ENCODE measurements at places on chromosomes 7 and 10.

- no peak for DNase-seq
These were observed 14.0 kb downstream of the PRKRIP1 start for GRCh38 chr7:102410123-102410522.

DNA sequence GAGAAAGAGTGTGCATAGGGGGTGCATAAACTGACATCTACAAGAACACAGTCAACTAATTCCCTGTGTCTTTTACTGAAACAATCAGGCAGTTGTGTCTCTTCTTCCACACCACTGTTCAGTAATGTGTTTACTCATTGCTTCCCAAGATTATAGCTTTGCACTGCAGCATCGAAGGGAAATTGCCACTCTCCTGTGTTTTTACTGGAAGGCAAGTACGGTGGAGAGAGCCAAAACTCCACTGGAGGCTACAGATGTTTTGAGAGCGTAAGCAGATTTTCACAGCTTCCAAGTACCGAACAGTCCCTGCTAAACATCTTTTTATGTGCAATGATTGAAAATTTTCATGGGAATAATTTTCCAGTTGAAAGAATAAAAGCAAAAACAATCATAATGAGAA lies 510.5 kb upstream of the AKR1E2 start:
- no peak for DNase-seq

DNA sequence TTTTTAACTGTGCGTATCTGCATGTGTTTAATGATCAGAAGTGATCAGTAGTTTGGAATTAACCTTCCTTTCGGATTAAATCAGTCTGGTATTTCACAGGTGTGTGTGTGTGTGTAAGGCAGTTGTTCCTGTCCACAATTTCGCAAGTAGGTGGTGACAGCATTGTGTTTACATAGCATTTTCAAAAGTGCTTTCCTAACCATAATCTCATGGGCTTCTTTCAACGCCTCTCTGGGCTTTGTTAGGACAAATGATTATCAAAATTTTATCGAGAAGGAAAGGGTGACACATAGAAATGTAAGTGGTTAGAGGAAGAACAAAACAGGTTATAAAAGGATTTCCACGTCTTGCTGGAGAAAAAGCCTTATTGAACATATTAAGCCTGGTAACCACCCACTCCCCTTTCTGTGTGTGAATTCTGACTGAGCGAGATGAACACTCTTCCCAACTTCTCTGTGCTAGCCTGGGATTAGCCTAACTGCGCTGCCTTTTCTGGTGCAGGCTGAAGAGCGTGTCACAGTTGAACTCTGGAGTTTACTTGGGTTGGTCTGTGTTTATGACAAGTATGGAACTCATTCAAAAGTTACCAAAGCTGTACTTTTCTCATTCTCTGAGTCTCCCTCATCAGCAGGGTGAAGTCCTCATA lies 292.3 kb upstream of the PITRM1 start:
- no peak for DNase-seq

GRCh38 chr7:29285444-29285793 lies 90.8 kb downstream of the CHN2 start:
- no peak for DNase-seq

GRCh38 chr10:11260170-11260569 lies 242.5 kb downstream of the CELF2 start:
- no peak for DNase-seq

GRCh38 chr10:49138361-49138891 lies 4.6 kb upstream of the FAM170B start:
- no peak for DNase-seq

DNA sequence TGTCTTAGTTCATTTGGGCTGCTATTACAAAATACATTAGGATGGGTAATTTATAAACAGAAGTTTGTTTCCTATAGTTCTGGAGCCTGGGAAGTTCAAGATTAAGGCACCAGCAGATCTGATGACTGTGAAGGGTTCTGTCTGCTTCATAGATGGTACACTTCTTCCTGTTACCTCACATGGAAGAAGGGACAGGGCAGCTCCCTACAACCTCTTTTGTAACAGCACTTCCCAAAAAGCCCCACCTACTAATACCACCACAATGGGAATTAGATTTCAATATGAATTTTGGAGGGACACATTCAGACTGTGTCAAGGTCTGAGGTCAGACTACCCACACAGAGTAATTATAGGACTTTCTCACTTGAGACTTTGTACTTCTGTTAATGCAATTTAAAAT lies 260.3 kb downstream of the ARHGAP12 start:
- no peak for DNase-seq

- DNase-seq: no peak
These were observed 100.7 kb upstream of the TMEM106B start for GRCh38 chr7:12110425-12110824.

DNA sequence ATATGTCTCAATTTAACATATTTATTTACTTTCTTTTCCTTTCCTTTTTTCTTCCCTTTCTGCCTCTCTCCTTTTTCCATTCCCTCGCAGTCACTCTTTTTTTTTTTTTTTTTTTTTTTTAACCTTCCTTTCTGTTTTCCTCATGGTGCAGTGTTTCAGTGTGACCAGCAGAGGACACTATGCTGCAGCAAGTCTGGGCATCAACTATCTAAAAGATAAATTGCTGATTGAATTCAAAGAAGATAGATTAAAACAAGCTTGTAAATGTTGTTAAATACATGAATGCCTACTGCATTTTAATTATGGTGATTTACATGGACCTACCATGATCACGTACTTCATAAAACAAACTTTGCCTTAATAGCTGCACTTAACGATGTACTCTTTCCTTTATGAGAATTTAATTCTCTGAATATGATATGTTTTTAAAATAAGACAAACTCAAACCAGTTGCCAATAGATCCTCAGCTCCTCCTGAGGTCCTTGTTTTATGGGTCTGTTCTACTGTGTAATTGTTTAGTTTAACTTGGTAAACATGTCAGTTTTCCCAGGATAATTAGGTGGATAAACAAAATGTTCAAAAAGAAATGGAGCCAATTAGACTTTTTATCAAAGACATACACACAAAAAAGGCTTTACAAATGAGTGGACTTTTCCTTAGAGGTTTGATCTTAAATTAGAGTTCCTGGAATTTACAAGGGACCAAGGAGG lies 101.0 kb upstream of the AGR3 start:
- no peak for DNase-seq

DNA sequence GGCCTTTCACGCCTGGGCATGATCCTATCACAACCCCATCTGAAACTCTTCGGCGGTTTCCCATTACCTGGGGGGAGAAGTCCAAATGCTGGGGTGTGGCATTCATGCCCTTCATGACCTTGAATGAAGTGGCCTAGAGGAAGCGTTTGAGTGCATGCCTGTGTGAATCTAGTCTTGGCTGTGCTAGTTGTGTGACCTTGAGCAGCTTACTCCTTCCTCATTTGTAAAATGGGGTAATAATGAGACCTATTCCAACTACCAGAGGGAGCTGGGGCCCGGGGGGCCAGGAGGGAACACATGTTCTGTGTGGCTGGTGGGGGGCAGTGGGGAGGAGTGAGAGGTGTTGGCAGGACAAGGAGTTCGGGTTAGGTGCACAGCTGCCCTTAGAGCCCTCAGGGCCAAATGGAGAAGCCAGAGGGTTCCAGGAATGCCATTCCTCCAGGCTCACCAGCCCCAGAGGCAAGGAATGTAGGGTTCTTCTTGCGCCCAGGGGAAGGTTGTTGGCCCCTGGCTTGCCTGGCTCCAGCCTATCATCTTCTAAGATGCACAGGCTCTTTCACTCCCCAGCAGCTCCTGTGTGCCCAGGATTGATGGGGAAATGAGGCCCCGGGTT lies 21.3 kb upstream of the TBRG4 start:
- DNase-seq: no peak

DNA sequence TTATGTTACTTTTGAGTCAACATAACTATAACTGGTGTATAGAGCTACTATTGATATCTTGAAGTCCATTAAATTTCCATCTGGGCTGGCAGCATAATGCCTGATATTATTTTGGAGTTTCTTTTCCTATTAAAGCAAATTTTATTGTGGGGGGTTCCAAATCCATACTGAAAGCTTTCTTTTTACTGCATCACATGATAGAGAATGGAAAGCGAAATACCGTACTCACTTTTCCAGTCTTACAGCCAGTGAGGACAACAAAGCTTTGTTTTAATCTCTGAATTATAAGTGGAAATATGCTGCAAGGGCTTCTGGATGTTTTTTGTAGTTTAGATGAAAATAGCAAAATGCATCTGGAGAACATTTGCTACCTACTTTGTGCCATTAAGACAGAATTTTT lies 477.5 kb upstream of the SEMA3D start:
- no peak for DNase-seq

GRCh38 chr7:55155351-55156117 lies 136.7 kb downstream of the EGFR start:
- DNase-seq: no peak

DNA sequence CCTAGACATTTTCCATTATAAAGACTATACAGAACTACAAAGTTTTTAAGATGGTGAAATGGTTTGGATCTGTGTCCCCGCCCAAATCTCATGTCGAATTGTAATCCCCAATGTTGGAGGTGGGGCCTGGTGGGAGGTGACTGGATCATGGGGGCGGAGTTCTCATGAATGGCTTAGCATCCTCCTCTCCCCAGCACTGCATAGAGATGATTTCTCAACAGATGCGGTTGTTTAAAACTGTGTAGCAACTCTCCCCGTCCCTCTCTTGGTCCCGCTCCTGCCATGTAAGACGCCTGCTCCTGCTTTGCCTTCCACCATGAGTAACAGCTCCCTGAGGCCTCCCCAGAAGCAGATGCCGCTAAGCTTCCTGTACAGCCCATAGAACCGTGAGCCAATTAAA lies 1.6 kb downstream of the FAM133B start:
- no peak for DNase-seq

Data from activated CD4-positive, CD25-positive, alpha-beta regulatory T cell treated with anti-CD3 and anti-CD28 coated beads, Interleukin-2, amount 50 U/mL, for 16 hours (primary cell).